ENCODE measurements at places on chromosomes 13 and 19.

DNA sequence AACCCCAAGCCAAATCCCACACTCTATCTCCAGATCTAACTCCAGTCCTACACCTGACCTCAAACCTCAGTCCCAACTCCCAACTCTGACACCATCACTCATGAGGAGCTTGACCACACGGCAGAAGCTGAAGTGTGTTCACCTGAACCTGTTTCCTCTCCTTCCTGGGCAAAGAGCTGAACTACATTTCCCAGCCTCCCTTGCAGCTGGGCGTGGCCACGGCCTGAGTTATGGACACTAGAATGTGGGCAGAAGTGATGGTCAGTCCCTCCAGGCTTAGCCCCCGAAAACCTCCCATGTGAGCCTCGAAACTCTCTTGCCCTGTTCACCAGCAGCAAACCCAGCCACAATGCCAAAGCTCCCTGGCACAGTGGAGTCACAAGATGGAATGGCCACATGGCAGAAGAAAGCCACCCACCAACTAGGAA is 19.5 kb upstream of the MEIS3 start:
- peak; percentile 17 for DNase-seq

DNA sequence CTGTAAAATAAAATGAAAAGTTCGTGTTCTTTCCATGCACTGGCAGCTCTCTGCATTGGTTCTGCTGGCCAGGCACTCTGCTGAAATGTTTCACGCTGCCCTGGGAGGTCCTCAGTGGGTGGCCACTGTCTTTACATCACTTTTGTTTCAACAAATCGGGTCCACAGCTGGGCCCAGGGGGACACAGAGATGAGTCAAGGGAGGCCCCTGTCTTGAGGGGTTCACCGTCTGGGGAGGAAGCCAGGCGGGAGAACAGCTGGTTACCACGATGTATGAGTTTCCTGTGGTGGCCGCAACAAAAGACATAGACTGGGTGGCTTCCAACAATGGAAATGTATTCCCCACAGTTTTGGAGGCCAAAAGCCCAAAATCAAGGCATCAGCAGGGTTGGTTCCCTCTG is 5.1 kb upstream of the KLF2 start:
- no peak for DNase-seq

- no peak for DNase-seq
Observed at GRCh38 chr19:359653-359925, 15.0 kb upstream of the MIER2 start.

DNA sequence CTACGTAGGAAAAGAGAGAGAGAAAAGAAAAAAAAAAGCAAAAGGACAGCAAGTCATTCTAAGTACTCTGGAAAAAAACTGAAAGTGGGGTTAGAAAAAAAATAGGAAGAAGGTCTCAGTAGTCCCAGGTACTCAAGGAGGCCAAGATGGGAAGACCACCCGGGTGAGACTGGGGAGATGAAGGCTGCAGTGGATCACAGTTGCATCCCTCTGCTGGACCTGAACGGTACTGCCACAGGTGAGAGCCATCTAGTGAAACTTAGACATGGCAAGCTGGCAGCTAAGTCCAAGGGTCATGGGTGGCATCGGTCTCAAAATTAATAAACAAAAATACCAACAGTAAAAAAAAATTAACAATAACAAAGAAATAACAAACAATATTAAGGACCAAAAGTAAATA is 41.0 kb upstream of the ZNF91 start:
- DNase-seq, result no peak

GRCh38 chr19:15120135-15121026 is 13.2 kb downstream of the SYDE1 start:
- DNase-seq, result no peak

- DNase-seq, result no peak
Observed at GRCh38 chr13:86892330-86892729, 778.8 kb upstream of the SLITRK5 start.

GRCh38 chr19:49125025-49125731 is 5.8 kb downstream of the PPFIA3 start:
- no peak for DNase-seq

Data from NCI-H2081 (cell line).